ENCODE measurements at places on chromosomes 4 and X.

- DNase-seq = no peak
Observed at GRCh38 chr4:24956763-24957162, 43.9 kb upstream of the CCDC149 start.

DNA sequence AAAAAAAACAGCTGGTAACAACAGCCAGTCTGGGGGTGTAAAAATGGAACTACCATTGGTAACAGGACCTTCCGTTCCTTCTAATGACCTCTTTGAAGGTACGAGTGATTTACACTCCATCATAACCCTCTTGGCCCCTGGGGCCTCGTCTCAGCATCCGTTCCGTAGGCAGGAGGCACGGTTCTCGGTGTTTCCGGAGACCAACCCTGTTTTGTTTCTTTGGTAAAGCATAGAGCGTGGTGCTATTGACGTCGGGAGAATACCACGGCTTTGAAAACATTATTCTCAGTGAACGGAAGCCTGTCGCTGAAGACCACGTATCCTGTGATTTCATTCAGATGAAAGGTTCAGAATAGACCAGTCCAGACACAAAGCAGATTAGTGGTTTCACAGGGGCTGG, 198.9 kb downstream of the ASMT start:
- DNase-seq = no peak

GRCh38 chr4:107006218-107006617, 29.9 kb downstream of the DKK2 start:
- DNase-seq = no peak

DNA sequence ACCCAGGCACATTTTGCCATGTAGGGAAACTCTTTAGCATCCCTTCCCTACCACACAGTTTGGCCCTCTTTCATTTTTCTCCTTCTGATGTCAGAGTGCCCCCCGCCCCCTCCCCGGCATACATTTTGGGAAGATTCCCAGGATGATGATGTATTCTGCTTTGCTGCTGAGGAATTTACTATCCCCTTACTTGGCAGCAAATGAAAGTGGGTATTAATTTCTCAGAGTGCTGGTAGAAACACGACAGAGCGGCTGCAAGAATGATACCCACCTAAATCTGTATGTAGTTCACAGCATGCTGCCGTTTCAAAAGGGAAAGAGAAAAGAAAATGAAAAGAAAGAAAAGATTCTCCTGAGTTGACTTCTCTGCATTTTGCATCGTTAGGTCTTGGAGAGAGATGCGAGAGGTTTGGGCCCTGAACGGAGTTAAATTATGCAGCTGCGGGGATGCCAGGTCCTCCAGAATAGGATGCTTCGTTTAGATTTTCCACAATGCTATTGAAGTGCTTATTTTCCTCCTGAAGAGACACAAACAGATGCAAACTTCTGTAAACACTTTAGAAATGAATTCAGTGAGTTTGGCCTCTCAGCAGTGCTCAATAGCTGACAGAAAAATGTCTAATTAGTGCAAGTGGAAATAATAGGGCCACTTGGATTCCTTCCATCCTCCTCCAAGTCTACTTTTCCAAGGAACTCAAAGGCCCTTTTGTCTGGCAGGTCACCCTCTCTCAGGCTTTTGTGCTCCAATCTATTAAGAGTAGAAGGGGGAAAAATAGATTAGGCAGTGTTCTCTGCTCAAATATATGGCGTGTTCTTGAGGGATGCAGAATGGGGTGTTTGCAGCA, 106.2 kb downstream of the ALPK1 start:
- no peak for DNase-seq

GRCh38 chrX:118347131-118347530, 1.2 kb downstream of the WDR44 start:
- DNase-seq = peak; percentile 33

DNA sequence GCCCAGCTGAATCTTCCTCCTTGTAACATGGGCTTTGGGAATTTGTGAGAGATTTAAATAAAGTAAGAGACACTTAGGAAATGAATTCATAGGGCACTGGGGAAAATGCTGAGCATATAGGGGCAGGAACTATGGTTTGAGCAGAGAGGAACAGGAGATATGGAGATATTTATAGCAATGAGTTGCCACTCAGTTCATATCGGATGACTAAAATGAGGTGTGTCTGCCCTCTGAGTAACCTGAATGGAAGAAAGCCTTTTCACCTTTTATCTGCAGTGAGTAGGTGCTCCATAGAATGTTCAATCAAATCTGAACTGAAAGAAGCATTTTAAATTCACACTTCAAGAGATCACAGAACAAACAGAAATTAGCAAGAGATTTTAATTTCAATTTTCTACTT, 105.7 kb downstream of the CEP44 start:
- no peak for DNase-seq

- peak; percentile 0 for DNase-seq
Observed at GRCh38 chrX:104854188-104854587, 288.2 kb downstream of the IL1RAPL2 start.

DNA sequence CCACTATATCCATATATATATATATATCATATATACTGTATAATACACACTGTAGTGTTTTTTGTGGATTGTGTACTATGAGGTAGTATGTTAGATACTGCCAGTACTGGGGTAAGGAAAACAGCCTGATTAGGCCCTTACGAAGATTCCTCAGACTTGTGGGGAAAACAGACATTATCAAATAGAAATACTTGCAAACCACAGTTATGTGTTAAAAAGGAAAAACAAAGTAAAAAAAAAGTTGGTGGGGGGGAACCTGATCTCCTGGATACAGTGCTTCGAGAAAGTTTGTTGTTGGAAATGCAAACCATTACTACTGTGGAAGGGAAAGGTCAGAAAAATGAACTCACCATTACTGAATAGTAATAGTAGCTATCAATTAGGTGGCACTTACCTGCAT, 53.0 kb downstream of the PKD2 start:
- DNase-seq = no peak

DNA sequence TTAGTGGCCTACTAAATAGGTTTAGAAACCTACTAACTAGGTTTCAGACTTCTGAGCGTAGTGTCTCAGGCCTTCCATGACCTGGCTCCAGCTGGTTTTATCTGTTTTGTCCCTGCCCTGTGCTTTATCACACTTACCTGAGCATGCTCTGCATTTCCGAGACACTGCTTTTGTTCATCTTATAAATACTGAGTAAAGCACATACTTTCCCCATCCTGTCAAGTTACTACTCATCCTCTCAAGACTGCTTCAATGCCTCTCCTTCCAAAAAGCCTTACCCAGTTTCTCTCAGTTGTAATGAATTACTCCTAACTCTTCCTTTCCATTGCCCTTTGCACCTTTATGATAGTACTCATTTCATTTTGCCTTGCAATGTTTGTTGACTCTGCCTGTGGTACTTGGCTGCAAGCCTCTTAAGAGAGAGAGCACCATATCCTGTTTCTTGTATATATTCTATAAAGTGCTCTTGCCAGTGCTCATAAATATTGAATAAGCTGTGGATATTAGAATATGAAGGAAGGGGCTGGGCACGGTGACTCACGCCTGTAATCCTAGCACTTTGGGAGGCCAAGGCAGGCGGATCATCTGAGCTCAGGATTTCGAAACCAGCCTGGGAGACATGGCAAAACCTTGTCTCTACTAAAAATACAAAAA, 34.4 kb downstream of the SLAIN2 start:
- peak; percentile 55 for DNase-seq

DNA sequence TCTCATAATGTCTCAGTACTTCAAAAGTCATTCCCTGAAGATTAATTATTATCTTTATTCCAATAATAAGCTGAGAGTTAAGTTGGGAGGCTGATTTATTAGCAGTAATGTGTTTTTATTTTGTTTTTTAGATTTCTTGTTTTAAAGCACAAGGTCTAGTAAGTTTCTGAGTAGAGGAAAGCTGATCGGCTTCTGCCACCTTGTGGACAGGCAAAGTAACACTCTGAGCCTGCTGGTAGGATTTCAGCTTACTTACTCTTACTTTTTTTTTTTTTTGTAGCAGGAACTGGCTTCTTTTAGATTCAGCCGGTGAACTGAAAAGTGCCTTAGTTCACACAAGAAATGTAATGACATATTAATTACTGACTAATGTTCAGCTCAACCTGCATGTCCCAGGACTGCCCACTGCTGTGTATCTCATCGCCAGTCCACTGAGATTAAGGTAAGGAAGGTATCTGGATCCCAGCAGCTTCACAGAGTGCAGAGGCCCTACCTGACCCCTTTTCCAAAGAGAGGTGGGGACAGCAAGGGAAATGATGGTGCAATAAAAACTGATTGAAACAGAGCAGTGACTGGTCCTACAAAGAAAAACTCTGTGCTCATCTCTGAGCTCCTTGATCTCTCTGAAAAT, 126.5 kb downstream of the ADGRA3 start:
- DNase-seq = peak; percentile 57

DNA sequence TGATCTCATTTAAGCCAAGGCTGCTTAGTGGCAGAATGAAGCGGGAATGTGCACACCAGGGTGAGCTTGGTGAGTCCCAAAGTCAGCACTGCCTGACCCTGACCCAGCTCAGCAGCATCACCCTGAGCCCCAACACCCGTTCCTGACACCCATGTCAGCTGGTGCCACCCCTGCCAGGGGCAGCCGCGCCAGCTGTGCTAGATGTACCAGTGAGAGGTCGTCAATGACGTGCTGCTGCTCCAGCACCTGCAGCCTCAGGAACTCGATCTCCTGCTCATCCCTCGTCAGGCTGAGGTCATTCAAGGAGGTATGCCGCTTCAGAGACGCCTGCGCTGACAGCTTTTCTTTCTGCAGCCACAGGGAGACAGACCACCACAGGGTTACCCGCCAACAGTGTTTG, 61.7 kb upstream of the C4orf50 start:
- DNase-seq = no peak

GRCh38 chrX:10259716-10260115, 102.9 kb downstream of the CLCN4 start:
- DNase-seq = no peak
